ENCODE measurements at places on chromosomes 1 and 21. TPM values are rescaled to one million over a fixed set of nuclear protein-coding genes. Genes with fewer than 3 reads are reported as not detected.

The ZBTB8A gene
- 4.8 TPM for total RNA-seq

The ACTN2 gene
- total RNA-seq = not detected

The REN gene
- total RNA-seq = not detected

The RAB42 gene
- total RNA-seq = 3.5 TPM

Data from A549 treated with AZD2906 at 1 μM for 4 hours (cell line).